Hippocampal formation (tissue), 2 donors: ENCODE measurements at places on chromosomes 5 and 9.

GRCh38 chr5:17317473-17317872 is 100.0 kb downstream of the BASP1 start:
- DNase-seq: no peak

- no peak for DNase-seq
These were observed 46.9 kb upstream of the HSD17B4 start for GRCh38 chr5:119405419-119405818.

DNA sequence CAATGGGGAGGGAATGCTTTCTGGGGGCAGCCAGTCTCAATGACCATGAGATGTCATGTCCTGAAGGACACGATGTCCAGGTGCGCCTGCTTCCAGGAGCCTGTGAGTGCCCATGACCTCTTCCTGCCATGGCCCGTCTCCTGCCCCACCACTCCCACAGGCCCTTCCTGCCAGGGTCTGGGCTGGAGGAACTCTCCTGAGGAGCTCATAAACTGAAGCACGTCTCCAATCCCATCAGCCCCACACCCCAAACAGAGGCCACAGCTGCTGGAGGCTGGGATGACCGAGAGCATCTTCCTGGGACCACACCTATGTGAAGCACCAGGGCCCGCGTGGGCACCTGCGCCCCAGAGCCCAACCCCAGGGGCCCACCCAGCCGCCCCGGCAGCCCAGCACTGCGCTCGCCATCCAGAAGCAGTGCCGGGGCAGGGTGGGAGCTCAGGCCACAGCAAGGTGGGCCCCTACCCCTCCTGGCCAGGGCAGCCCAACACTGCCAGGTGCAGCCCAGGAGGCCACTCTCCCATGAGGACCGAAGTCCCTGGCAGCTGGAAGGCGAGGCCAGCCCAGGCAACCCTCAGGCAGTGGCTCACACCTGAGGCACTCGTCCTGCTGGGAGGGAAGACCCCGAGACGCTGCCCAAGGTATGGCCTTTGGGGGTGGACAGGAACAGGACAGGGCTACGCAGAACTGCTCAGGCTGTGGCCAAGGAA is 53.9 kb upstream of the UBAC1 start:
- DNase-seq: no peak

GRCh38 chr5:178288401-178289368 is 56.1 kb upstream of the PHYKPL start:
- no peak for DNase-seq

DNA sequence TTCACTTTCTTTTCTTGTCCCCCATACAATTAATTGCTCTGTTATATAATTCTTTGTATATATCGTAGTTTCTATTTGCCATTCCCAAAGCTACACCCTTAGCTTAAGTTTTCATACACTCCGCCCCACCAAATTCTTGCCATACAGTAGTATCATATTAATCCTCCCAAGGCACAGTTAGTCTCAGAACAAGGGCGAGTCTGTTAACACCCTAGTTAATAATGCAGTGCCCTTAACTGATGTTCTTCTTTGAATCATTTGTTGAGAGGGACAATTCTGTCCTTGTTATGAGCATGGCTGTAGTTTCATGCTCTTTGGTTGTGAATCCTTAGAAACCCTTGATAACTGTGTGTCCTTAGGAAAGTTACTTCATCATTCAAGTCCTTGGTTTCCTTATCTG is 206.2 kb downstream of the CFAP90 start:
- no peak for DNase-seq

GRCh38 chr5:51203598-51203997 is 179.7 kb upstream of the ISL1 start:
- no peak for DNase-seq

GRCh38 chr5:178119915-178120606 is 6.7 kb downstream of the N4BP3 start:
- DNase-seq: no peak

- peak; percentile 48 for DNase-seq
These were observed 15.5 kb downstream of the ATOX1 start for GRCh38 chr5:151742870-151743294.

DNA sequence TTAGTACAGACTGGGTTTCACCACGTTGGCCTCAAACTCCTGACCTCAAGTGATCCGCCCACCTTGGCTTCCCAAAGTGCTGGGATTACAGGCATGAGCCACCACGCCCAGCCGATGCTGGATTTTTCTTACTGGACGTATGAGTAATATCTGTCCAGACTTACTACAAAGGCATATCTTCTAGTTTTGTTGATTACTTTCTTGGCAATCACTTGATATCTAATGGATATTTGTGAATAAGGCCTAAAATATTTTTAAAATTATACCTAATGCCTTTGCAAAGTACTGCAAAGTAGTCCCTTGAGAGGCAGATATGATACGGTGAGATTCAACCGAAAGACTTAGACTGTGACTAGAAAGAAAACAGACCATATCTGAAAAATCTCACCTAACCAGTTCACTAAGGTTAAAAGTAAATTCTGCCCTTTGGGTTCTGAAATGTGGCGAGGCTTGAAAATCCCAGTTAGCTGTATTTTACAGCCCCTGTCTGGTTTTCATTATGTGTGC is 152.1 kb downstream of the GNAQ start:
- no peak for DNase-seq

DNA sequence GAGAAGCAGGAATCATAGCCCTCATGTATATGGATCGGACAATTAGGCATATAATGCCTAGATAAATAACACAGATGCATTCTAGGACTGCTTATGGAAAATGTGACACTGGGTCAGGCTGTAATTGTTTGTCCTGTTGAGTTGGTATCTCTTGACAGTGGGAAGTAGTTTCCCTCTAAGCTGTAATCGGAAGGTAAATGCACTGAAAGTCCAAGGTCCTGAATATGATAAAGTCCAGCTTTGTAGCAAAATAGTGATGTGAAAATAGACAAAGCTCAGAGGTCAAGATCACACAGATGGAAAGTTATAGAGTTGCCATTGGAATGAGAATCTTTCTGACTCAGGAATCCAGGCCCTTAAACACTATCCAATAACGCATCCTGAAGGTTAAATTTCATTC is 214.2 kb downstream of the GABRB2 start:
- no peak for DNase-seq

- DNase-seq: no peak
These were observed 165.6 kb downstream of the PALM2AKAP2 start for GRCh38 chr9:109945573-109945972.

DNA sequence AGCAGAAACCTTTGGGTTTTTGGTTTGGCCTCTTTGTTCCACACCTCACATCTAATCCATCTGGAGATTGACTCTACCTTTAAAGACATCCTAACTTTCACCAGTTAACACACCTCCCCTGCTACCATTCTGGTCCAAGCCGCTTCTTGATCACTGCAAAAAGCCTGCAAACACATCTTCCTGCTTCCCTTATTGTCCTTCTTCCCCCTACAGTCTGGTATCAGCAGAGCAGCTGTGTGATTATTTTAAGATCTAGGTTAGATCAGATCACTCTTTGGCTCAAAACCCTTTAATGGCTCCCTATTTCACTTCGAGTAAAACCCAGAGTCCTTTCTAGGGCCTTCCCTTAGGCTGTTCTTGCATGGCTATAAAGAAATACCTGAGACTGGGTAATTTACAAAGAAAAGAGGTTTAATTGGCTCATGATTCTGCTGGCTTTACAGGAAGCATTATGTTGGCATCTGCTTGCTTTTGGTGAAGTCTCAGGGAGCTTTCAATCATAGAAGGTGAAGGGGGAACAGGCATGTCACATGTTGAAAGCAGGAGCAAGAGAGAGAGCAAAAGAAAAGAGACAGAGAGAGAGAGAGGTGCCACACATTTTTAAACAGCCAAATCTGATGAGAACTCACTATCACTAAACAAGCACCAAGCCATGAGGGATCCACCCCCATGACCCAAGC is 1.5 kb upstream of the TEX10 start:
- DNase-seq: no peak

DNA sequence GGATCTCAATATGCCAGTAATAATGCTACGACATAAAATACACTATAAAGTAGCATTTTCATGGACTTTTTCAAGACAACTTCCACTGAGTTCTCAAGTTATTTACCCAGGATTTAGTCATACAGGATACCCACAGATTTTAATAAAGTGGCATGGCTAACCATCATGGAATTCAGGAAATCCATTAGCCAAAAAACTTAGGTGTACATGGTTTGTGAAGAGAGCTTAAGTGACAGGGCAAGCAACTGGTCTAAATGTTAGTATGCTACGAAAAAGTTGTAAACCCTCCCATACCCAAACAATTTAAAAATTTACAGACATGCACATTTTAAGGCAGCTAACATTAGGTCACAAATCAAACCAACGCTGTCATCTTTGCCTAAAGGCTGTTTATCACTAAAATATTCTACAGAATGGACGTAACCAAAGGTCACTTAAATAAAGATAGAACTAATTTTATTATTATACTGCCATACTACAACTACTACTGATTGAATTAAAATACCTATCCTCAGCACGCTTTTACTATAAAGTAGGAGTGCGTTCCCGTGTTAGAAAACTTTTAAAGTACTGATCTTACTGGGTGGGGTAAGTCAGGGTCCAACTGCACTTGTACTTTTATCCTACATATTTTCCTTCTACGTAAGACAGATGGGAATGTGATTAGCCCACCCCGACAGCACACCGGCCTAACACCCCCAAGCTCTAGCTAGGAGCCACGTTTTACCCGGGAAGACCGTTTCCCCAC is 1.1 kb downstream of the UBTD2 start:
- no peak for DNase-seq

DNA sequence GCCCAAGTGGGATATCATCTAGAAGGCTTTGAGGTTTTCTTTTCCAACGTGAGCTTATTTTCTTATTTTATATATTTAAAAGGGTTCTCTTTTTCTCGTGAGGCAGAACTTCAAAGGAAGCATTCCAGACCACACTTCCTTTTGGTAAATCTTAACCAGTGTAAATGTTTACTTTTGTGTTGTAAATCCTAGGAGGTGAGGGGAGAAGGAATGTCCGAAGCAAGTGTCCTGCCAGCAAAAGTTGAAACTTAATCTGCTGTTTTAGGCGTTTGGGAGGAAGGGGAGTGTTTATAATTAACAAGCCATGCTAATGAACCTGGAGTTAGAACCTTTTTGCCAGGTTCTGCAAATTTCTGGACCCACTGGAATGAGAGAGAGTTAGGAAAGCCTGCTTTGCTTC is 37.9 kb downstream of the WWC1 start:
- DNase-seq: no peak

DNA sequence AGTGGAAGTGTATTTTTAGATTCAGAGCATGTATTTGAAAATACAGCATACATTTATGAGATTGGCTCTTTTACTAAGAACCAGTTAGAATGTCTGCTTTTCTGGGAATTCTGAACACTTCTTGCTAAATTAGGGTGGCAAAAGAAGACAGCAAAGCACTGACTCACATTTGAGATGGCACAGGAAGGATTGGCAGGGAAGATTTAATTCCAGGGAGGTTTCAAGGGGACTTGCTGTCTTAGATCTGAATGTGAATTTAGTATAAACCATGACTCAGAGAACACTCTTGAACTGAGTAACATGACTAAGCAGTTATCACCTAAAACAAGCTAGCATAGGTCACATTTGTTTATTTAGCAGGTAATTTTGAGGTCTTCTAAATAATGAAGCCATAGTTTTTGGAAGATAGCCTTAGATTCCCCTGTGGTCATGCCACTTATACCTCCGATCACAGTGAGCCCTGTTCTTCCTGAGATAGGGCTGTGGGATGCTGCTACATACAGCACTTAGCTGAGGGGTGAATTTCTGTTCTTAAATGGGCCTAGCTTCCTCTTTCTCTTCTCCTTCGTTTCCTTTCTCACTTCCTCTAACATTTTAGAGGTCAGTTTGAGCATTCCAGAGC is 173.8 kb downstream of the PCSK1 start:
- DNase-seq: no peak

DNA sequence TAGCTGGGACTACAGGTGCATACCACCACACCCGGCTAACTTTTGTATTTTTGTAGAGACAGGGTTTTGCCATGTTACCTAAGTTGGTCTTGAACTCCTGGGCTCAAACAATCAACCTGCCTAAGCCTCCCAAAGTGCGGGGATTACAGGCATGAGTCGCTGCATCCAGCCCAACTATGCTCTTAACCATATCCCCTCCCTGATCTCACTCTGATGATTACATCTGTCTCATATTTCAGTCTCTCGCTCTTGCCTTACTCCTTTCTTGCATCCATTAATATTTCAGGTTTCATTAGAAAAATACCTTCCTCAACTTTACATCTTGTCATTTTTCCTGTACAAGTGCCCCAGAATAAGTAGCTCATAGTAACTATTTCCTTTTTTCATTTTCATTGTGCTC is 61.0 kb upstream of the BASP1 start:
- no peak for DNase-seq

DNA sequence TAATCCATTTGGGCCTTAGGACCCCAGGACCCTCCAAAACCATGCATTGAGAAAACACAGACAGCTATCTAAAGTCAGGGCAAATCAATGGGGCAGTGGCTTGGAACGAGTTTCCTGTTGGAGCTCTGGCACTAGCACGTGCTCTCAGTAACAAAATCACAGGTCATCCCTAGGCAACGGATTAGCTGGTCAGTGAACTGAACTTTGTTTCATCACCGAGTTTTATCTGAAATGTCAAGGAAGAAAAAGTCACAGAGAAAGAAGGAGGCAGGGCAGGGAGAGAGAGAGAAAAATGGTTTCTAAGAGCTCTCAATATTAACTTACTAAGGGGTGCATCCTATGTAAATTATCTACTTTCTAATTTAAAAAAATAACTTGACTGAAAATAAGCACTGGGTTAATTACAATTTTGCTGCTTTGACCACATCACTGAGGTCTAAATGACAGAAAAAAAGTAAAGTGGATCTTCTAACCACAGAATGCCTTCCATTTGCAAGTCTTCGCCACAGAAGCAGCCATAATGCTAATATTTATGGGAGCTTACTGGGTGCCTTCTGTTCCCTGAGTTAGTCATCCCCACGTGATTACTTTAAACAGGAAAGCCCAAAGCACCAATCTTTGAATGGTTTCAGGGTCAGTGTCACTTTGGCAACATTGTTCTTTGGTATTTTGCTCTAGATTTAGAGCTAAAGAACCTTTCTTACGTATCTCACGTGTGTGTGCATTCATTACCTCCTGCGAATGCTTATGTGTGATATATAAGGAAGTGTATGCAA is 503.9 kb downstream of the RASEF start:
- no peak for DNase-seq

DNA sequence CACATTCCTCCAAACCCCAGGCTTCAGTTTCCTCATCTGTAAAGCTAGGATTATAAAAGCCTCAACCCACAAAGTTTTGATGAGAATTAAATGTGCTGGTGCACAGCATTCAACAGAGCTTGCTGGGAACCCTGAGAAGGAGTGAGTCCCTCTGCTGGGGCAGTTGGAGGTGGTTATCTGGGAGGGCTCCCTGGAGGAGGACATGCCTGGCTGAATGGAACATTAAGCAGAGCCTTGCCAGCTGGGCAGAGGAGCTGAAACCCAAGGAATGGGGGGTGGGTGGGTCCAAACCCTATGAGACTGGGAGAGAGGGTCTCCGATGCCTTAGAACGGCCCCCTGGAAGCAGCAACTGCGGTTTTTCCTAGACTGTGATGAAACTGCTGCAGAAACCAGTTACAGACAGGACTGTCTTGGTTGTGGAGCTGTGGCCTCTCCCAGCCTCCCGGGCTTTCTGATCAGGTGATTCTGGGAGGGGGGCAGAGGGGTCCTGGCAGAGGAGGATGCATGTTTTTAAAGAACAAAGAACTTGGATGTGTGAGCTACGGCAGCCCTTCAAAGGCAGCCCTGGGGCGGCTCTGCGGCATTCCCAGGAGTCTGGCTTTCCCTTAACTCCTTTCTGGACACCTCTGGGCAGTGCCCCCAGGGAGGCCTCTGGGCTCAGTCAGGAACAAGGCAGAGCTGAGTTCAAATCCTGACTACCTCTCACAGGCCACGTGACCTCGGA is 20.8 kb downstream of the FIBCD1 start:
- DNase-seq: no peak

- DNase-seq: no peak
These were observed 21.9 kb upstream of the FOXE1 start for GRCh38 chr9:97830884-97831829.
